ENCODE measurements at places on chromosomes 16 and 17.

GRCh38 chr17:17767154-17767869 lies 69.5 kb downstream of the SREBF1 start:
- no peak for DNase-seq

GRCh38 chr17:76659928-76660655 lies 16.5 kb upstream of the ST6GALNAC1 start:
- DNase-seq, result no peak

- no peak for DNase-seq
Measured at GRCh38 chr17:17109256-17109655, 67.0 kb downstream of the MPRIP start.

GRCh38 chr17:41107941-41108450 lies 2.8 kb downstream of the KRTAP4-9 start:
- DNase-seq, result no peak

- no peak for DNase-seq
Measured at GRCh38 chr17:73343739-73344454, 32.1 kb upstream of the CDC42EP4 start.

DNA sequence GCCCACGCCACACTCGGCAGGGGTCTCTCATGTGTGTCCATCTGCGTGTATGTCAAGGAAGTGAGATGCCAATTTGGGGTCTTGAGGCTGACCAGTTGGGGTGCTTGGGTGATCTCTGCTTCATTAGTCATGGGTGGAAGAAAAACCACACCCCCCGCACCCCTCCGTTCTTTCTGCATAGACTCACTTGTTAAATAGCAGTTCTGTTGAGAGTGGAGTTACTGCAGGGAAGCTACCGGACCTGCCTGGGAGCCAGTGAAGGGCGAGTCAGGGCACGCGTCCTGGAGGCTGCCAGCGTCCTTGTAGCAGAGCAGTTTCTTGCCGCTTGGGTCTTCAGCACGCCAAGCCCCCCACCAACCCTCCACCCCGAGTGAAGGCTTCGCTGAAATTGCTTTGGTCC lies 8.5 kb downstream of the SNN start:
- DNase-seq, result no peak

GRCh38 chr16:67499106-67499505 lies 15.8 kb upstream of the AGRP start:
- DNase-seq, result no peak

DNA sequence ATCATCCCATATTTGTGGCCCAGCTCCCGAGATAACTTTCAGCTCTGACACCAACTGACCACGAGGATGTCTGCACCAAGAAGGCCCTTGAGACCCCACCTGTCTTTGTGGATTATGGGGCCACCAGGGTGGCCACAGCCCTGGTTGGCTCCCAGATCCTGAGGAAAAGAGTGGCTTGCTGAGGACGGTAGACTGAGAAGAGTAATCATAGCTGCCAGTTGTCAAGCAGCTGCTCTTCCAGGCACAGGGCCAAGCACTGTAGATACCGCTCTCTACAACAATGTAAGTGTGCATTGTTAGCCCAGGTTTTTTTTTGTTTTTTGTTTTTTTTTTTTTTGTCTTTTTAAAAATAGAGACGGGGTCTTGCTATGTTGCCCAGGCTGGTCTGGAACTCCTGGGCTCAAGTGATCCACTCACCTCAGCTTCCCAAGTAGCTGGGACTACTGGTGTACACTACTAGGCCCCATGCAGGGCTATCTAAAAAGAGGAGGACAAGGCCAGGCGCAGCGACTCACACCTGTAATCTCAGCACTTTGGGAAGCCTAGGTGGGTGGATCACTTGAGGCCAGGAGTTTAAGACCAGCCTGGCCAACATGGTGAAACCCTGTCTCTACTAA lies 9.6 kb downstream of the ZNF205 start:
- no peak for DNase-seq

- DNase-seq, result no peak
Measured at GRCh38 chr16:21156767-21157467, 1.6 kb upstream of the LDAF1 start.

GRCh38 chr16:77386831-77387814 lies 47.7 kb downstream of the ADAMTS18 start:
- no peak for DNase-seq

DNA sequence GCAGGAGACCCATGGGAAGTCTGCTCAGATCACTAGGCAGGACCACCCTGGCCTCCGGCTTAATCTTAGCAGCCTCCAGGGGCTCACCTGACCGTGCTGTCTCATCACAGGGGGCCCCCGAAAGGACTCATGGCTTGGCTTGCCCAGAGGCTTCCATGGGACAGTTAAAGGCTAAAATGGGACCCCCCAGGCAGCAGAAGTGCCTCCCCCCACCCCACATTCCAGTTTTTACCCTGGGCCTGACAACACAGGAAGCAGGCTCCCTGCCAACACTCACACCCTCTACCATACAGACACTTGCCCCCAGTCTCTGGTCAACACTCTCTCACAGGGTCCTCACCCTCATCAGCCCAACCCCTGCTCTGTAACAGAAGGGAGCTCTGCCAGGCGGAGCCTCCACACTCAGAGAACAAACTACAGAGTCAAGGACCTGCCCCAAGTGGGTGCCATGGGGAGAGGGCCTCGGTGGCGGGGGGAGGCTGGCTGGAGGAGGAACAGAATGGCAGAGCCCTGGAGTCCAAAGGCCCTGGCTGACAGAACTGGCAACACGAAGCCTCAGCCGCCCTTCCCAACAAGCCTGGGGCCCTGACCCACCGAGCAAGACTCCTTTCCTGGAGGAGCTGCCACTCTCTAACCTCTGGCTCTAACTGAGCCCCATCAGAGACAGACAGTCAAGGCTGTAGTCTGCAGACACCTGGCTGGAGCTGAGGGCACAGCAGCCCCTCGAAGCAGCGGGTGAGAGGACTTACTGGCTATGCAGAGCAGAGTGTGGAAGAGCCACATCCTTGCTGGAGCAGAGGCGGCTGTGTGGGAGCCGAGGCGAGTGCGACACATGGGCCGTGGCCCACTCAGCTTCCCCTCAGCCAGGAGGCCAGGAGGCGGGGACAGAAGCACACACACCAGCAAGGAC lies at the start of gene ITGAE:
ITGAE (minus strand) TSS at position 827 of the 910 bp plus-strand sequence; CDS start at position 783, 44 bp downstream.
- DNase-seq, result no peak

DNA sequence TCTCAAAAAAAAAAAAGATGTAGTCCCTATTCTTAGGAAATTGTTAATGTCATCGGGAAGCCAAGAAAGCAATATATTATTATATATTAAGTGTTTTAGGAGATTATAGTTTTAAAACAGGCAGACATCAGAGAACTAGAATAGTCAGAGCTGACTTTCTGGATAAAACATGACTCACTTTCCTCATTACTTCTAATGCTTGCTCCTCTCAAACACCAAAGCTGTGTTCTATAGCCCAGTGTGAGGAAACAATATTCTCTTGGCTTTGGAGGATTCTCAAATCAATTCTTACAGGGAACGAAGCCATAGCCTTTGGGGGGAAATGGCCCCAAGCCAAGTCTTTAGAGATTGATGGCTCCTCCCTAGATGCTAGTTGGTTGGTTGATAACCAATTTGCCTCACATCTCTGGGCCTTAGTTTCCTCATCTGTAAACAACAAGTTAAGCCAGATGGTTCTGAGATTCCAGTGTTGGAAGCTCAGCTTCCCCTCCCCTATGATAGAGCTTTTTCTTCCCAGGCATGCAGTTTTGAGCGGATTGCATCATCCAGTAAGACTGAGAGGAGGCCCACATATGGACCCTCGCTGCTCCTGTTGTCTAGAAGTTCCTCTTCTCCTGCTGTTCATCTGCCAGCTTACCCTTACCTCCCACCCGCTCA lies 12.4 kb downstream of the NMT1 start:
- DNase-seq, result no peak

DNA sequence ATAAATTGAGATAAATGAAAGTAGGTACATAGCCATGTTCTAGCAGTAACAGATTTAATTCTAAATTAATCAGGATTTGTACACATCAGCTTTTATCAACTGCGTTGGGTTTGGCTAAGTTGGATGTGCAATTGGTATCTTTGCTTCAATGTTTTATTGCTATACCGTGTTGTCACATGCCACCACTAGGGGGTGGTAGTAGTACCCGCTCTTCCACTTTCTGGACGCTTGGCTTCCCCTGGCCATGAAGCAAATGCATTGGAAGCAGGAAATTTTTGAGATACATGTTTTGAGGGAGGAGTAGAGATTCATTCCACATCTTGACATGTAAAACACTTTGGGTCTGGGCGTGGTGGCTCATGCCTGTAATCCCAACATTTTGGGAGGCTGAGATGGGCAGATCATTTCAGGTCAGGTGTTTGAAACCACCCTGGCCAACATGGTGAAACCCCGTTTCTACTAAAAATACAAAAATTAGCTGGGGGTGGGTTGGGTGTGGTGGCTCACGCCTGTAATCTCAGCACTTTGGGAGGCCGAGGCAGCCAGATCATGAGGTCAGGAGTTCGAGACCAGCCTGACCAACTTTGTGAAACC lies 58.6 kb downstream of the EMP2 start:
- no peak for DNase-seq

DNA sequence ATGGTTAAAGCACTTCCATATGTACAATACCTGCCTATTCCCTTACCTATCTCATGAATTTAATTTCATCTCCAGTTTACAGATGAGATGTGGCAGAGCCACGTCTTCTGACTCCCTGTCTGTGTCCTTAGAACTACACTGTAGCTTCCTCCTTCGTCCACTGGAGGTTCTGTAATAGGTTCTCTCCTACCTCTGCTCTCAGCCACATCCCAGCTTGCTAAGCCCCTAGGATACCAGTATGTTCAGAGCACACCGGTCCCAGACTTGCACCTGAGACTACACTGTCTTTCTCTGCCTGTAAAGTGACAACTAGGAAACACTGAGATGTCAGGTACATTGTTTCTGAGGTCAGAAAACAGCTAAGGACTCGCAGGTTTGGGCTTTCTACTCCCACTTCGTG lies 3.8 kb upstream of the RASL10B start:
- no peak for DNase-seq

GRCh38 chr17:9402590-9403199 lies 172.9 kb downstream of the STX8 start:
- no peak for DNase-seq

- no peak for DNase-seq
Measured at GRCh38 chr17:40350689-40351358, 13.7 kb downstream of the GJD3 start.

DNA sequence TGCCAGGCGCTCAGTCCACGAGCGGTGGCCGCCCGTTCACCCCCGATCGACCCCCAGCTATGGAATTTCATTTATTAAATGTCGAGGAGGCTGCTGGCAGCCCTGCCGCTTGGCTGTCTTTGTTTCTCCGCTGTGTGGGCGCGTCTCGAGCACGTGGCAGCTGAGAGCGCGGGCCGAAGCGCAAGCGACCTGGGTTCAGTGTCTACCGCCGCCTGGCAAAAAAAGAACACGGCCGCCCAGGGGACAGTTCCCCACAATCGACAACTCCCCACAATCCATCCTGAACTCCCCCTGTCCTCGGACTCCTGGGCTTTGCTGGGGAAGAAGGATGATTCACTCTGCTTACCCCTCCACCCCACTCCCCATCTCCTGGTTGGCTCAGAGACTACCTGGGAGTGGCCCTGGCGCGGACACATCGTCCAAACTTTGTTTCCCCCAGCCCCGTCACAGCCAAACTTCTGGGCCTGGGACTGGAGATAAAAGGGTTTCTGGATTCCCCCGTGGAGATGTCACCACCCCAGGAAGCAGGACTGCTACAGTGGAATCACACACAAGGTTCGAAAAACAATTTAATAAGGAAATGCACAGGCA lies 1.7 kb upstream of the ANKRD13B start:
- DNase-seq, result no peak

DNA sequence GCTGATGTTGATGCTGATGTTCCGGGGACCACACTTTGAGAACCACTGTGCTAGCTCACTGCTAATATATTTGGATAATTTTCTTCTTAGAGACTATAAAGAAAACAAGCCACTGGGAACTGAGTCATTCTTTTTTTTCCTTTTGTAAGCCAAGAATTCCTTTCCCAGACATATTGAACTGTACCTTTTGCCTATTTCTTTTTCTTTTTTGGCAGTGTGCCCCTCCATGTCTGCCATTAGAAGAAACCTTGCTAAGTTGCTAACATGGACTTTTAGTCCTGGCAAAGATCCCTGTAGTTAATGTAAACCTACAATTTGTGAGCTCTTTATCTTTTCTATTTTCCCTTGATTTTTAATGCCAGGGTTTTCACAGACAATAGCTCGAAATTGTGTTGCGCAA lies 17.3 kb upstream of the ERCC4 start:
- no peak for DNase-seq

DNA sequence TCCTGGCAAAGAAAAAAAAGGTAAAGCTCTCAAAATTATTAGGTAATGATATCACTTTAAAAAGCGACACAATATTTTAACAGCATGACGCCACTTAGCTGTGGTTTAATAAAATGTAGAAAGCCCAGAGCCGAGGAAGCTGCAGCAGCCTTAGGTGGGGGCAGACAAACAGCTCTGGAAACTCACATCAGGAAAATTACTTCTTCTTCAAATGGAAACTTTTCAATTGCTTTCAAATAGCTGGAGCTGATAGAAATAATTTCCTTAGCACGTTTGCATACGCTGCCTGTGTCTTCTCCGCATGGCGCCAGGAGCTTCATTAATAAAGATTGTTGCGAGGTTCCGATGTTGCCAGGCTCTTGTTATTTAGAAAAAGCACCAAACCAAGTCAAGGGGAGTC lies 835.3 kb upstream of the EEF2KMT start:
- no peak for DNase-seq

DNA sequence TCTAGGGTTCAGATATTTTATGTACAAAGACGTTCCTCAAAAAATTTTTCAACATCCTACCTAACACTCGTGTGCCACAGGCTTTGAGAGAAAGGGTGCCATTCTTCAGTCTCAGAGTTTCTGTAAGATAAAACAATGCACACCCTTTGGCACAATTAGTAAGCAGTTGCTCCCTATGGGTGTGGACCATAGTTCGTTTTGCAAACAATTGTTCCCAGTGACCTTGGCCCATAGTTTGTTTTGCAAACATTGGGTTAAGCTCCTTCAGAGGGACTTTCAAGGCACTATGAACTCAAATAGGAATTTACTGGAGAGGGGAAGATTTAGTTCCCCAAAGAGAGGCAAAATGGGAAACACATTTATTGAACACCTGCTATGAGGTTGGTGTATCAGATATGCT lies 220.3 kb upstream of the CA10 start:
- no peak for DNase-seq

DNA sequence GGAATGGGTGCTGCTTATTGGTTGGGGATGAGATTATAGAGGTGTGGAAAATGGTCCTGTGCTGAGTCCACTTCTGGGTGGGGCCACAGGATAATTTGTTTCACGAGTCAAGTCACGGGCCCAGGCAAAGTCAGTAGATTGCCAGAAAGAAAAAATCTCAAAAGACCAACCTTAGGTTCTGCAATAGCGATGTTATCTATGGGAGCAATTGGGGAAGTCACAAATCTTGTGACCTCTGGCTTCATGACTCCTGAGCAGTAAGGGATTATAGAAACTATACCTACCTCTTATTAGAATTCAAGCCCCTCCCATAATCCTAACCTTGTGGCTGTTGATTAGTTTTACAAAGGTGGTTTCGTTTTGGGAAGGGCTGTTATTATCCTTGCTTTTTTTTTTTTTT lies 31.4 kb downstream of the WWP2 start:
- no peak for DNase-seq

- DNase-seq, result no peak
Measured at GRCh38 chr16:50596762-50597450, 48.7 kb downstream of the NKD1 start.

GRCh38 chr16:3584412-3584811 lies 7.2 kb upstream of the NLRC3 start:
- DNase-seq, result no peak
